ENCODE measurements at places on chromosomes 4 and X.
A peak's percentile ranks its signal among the peaks of the same experiment; 100 is the strongest.

GRCh38 chr4:155974996-155975395 lies 21.3 kb upstream of the CTSO start:
- DNase-seq: no peak

GRCh38 chr4:41466249-41466648 lies 71.7 kb upstream of the LIMCH1 start:
- DNase-seq: no peak

DNA sequence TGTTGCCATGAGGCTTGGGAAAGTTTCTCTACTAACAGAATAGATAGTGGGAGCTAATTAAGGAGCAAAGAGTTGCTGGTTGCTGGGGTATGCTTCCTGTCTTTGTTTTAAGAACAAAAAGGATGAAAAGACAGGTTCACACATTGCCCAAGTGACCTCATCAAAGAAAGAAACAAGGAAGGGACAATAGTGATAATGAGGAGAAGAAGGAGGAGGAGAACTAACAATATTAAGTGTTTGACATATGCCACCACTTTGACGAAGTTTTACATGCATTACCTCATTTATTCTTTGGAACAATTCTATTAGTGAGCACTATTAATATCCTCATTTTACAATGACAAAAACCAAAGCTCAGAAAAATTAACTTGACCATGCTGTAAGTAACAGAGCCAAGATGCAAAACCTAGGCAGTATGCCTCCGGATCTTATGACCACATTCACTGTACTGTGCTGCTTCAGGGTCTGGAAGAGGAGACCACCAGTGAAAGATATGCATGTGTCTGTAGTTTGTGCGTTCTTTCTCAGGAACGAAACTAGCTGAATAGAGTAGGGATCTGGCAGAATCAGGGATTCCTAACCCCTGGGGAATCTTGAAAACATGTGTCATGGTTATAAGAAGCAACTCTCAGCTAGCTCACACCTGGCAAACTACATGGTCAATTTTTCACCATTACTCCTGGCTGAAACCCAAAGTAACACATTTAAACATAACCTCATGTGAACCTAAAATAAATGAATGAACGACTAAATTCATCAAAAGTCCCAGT lies 83.8 kb downstream of the MOSPD2 start:
- DNase-seq: no peak

DNA sequence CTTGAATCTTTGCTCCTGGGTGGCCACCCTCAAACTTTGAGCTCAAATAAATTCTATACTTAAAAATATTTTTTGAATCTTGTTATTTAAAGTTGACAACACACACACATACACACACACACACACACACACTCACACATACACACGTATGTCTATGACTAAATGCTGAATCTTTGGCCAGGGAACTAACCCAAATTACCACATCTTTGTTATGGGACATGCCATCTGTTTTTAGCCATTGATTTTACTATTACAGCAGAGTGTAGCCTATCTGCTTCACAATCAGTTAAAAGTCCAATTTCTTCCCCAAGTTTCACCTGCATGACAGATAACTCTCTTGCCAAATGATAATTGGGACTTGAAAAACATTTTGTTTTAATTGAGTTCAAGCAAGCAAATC lies 45.0 kb upstream of the USP46 start:
- DNase-seq: no peak

GRCh38 chr4:20084488-20084887 lies 167.2 kb upstream of the SLIT2 start:
- DNase-seq: no peak

DNA sequence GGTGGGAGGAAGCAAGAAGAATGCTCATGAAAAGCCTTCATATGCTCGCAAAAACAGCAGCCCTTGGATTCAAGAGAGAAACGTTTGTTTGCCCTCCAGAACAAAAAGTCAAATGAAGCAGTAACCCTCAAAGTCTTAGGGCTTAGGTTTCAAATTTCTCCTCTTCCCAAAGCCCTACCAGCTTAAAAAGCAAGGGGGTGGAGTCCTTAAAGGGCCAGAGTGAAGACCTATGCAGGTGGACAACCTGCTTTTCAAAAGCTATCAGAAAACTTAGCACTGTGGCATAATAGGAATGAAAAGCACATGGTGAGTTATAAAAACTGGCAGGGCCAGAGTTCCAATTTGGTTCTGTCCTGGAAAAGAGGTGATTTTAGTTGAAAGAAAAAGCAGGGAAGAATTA lies 253.3 kb downstream of the NAP1L3 start:
- no peak for DNase-seq

DNA sequence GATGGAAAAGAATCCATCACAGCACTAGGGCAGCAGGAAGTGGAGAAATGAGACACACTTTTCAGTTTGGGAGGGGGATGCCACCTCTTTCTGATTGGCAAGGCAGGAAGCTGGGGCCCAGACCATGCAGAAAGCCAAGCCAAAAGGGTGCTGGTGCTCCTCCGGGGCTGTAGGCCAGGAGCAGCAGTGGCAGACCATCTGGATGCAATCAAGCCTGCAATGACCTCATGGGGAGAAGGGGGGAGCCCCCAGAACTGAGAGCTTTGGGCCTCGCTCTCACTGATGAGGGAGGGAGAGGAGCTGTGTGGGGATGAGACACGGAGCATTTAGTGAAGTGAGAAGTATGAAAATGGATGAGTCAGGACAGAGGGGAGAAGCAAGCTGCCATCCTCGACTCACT lies 141.3 kb upstream of the NALF2 start:
- peak; percentile 47 for DNase-seq

DNA sequence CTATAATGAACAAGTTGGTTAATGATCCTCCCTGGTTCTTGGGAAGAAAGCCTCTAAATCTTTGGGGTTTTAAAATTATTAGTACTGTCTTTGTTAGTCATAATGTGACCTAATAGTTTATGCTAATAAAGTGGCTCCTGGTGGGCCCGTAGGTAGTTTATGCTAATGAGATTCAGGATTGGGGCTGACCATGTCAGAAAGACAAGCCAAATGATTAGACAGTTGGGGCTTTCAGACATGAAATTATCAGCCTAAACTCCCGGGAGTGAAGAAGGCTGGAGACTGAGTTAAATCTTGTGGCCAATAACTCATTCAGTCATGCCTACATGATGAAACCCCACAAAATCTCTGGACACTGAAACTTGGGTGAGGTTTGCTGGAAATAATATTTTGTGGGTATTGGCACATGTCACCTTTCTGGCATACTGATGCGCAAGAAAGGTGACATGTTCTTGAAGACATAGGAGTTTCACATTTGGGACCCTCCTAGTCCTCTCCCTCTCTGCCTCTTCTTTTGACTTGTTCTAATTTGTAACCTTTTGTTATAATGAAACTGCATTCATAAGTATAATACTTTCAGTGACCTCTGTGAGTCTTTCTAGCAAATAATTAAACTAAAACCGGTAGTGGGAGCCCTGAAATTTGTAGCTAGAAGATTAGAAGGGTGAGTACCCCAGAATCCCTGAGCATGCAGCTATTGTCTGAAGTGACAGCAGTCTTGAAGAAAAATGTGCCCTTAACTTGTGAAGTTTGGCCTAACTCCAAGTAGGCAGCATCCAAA lies 196.8 kb upstream of the FSTL5 start:
- DNase-seq: no peak

DNA sequence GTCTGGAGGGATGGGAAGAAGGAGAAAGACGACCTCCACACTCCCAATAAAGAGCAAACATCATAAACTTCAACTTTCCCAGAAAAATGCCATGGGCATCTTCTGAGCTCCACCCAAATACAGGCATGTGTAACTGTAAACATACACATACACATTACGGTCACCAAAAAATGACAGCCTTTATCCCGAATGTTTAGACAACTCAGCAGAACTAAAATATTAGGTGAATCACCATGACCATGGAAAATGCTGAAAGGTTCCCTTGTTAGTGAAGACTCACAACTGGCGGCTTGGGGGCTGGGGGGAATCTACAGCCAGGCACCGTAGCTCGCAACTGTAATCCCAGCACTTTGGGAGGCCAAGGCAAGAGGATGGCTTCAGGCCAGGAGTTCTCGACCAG lies 33.0 kb downstream of the PRKX start:
- no peak for DNase-seq

DNA sequence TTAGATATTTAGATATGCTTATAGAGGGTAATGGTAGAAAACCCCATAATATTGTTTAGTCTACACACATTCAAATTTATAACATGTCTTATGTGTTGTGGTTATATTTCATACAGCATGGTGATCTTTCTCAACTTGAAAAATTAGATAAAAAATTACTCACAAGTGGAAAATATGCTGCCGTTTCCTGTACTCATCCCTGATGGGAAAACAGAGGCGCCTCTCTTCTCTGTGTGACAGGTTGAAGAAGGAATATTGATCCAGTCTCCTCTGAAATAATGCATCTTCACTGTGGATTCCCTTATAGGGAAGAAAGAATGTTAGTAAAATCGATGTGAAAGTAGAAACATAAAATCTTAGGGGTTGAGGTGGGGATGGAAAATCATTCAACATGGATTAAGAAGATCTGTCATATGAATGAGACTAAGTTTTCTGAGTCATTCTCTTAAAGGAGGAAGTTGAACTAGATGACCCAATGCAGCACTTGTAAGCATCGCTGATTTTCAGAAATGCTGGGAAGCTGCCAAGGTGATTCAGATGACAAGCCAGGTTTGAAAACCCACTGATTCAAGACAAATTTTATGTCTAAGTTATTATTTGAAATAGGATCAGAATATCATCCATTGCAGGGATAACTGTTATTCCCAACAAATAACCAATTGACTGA lies 70.7 kb downstream of the ANKRD50 start:
- peak; percentile 47 for DNase-seq

GRCh38 chrX:15679246-15679645 lies 14.6 kb upstream of the CLTRN start:
- no peak for DNase-seq

- DNase-seq: no peak
Observed at GRCh38 chr4:31784558-31784957, 1064.4 kb downstream of the PCDH7 start.

- DNase-seq: peak; percentile 65
Observed at GRCh38 chr4:10179957-10180602, 63.5 kb upstream of the WDR1 start.

GRCh38 chr4:53476232-53477037 lies 99.0 kb downstream of the FIP1L1 start:
- peak; percentile 99 for DNase-seq

GRCh38 chr4:180950377-180950776 lies 1292.8 kb upstream of the TENM3 start:
- no peak for DNase-seq

- DNase-seq: no peak
Observed at GRCh38 chrX:126551306-126551705, 1.3 kb downstream of the DCAF12L1 start.

DNA sequence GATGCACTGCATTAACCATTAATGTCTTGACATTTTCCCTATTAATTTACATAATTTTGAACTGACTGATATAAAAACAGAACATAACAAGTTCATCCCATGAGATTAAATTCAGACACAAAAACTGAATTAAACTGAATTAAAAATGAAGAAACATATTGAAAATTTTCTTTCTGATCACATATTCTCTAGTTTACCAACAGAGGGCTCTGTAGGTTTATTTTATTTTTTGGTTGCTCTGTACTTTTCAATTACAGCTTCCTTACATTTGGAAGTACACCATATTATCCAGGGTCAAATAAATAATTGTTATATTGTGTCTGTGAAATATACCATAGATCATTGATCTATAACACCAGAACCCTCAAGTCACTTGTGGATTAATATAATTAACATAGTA lies 27.3 kb upstream of the CT83 start:
- no peak for DNase-seq

DNA sequence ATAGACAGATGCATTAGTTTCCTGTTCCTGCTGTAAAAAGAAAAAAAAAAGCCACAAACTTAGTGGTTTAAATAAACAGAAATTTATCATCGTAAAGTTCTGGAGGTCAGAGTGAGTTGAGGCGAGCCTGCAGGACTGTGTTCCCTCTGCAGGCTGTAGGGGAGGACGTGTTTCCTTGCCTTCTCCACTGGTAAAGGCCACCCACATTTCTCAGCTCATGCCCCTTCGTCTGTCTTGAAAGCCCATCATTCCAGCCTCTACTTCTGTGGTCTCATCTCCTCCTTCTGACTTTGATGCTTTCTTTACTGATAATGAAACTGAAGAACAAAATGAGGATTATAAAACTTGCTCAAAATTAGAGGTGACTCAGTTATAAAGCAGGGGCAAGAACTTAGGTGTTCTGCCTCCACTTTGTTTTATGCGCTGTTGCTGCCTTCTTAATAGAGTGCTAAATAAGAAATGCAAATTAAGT lies 143.0 kb downstream of the STIM2 start:
- peak; percentile 38 for DNase-seq

DNA sequence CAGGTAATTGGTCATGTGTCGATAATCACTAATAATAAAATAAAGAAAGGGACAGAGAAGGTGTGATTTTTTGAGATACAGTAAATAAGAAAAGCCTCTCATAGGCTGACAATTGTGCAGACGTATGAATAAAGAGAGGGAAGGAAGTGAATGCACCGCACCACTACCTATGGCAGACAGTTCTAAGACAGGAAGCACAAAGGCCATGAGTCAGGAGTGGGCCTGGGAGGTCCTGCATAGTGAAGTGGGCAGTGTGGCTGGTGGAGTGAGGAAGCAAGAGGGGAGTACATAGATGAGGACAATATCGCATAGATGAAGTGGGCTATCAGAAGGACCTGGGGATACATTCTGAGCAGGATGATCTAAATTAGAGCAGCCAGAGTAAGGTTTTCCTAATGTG lies 75.6 kb downstream of the BMP3 start:
- DNase-seq: no peak

GRCh38 chrX:118727686-118728339 lies 407 bp downstream of the IL13RA1 start:
- DNase-seq: no peak

- DNase-seq: no peak
Observed at GRCh38 chr4:102730968-102731533, 29.7 kb downstream of the MANBA start.

DNA sequence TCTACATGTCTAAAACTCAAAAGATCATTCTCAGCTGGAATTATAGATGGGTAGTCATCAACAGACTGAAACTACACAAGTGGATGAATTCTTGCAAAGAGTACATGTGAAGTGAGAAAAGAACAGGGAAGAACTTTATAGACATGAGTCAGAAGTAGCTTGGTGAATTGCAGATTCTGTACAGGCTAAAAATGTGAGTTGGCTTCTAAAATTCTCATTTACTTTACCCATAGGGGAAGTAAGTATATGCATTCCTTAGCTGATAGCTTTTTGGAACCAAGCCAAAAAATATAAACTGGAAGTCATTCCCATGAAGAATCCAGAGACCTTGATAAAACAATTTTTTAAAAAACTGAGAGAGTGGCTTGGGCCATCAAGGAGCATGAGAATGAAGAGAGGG lies 584.2 kb upstream of the FTHL17 start:
- peak; percentile 16 for DNase-seq
